ENCODE measurements at places on chromosomes 1 and 21.

DNA sequence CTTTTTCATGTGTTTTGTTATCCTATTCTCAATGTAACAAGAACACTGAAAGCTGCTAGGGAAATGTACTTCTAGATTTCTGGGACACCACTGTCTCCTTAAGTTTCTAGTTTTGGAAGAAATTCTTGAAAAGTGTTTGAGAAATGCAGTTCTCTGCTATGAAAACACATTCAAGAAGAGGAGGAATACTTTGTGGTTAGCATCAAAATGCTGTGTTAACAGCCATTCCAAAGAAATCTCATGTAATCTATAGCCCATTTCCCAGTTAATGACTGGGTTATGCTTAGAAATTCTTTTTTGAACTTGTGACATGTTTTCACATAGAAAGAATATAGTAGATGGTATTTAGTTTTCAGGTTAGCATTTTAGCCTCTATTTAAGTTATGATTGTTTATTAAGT lies 6.0 kb downstream of the RAVER2 start:
- no peak for DNase-seq

DNA sequence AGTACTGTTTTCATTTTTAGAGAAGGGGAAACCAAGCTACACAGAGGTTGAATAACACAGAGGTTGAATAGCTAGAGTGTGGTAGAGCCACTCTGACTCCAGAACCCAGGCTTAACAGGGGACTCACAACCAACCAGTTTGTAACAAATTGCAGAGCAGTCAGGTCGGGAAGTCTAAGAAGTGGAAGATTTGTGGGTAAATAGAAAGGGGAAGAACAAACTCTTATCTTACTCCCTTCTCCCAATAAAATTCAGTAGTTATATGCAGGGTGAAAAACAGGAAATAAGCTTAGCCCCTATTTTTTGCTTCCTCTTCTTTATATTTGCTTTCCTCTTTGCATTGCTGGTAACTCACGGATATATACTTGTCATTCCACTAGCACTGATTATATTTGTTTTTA lies 23.2 kb downstream of the CDC42 start:
- DNase-seq, result peak; percentile 90

GRCh38 chr1:64492424-64492823 lies 22.5 kb downstream of the CACHD1 start:
- no peak for DNase-seq

DNA sequence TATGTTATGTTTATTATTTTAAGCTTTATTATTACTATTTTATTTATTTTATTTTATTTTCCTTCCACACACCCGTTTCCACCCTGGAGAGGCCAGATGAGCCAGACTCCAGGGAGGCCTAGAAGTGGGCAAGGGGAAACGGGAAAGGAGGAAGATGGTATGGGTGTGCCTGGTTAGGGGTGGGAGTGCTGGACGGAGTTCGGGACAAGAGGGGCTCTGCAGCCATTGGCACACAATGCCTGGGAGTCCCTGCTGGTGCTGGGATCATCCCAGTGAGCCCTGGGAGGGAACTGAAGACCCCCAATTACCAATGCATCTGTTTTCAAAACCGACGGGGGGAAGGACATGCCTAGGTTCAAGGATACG lies 468 bp upstream of the MX1 start:
- DNase-seq, result no peak

GRCh38 chr1:74486036-74486435 lies 26.4 kb downstream of the LRRC53 start:
- peak; percentile 23 for DNase-seq

GRCh38 chr1:180811886-180812285 lies 100.8 kb upstream of the KIAA1614 start:
- DNase-seq, result no peak

GRCh38 chr1:32619701-32620485 lies 30.5 kb downstream of the ZBTB8OS start:
- DNase-seq, result peak; percentile 19

GRCh38 chr1:156923670-156924477 lies 3.4 kb downstream of the LRRC71 start:
- peak; percentile 25 for DNase-seq

GRCh38 chr21:24375201-24375600 lies 1232.1 kb downstream of the MRPL39 start:
- DNase-seq, result peak; percentile 38

GRCh38 chr1:17118268-17118667 lies 983 bp downstream of the PADI2 start:
- no peak for DNase-seq

DNA sequence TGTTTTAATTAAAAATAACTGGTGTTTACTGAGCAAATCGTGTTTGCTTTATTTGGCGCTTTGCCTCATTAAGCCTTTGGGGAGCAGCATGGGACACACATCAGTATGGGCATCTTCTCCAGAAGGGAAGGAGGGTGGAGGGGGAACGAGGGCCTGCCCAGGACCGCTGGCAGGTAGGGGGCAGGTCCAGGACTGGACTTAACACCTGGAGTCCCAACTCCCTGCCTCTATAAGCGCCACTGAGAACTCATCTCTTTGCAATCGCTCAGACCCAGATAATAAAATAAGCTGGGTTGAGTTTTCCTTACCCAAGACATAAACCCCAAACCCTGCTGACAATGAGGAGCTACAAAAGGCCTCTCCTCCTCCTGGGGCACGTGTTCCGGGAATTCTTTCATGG lies 15.1 kb downstream of the ABCG1 start:
- DNase-seq, result no peak

DNA sequence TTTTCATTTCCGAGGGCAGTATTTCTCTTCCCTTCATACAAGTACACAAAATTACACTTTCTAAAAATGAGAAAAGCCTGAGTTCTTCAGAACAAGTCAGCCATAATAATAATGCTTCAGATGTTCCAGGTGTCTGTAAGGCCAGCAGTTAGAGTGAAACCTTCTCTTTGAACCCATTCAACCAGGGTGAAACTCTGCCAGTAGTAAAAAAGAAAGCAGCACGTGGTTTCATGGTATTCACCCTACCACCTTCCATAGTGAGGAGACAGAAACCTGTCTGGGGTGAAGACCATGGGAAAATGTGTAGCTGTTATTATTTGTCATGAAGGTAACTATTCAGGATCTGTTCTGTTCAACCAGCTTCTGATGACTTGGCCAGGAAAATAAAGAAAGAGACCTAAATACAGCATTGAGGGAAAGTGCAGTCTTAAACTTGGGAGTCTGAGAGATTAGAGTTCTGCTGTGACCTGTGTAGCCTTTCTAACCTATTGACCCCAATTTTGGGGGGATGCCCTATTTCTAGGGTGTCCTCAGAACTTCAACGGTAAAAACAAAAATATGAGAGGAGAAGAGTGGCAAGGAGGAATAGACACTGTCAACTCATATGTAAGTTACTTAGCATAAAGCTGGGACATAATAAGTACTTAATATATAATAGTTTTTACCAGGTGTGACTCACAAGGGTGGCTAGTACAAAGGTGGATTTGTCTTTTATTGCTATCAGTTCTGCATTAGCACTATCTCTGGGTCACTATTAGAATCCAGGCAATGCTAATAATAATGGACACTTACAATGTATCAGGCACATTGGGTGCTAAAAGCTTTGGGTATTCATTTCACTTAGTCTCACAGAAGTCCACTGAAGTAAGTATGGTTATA lies 70.0 kb upstream of the TNFSF4 start:
- no peak for DNase-seq
